ENCODE measurements at places on chromosomes 6 and 20. TPM values are rescaled to one million over a fixed set of nuclear protein-coding genes. Genes with fewer than 3 reads are reported as not detected.

Gene SRSF12
- 0.22 TPM for polyA plus RNA-seq

Gene VGLL2
- not detected for polyA plus RNA-seq

Gene GPR63
- 0.34 TPM for polyA plus RNA-seq

Gene CBFA2T2
- 4.3 TPM for polyA plus RNA-seq

Measured in adipose tissue (tissue), 3 donors.